Pancreas (tissue), 10 donors: ENCODE measurements at places on chromosomes 3 and 15. TPM values are rescaled to one million over a fixed set of nuclear protein-coding genes. Genes with fewer than 3 reads are reported as not detected.
A peak's percentile ranks its signal among the peaks of the same experiment; 100 is the strongest.

RTP4 gene
- 1.6 TPM for total RNA-seq

TMEM212 gene
- not detected for total RNA-seq

GRCh38 chr3:97658668-97659285, 105.8 kb upstream of the ARL6 start:
- H3K4me1 ChIP-seq, result no peaks in the 10 kb centered on the region
- no peak overlapping the region for H3K27ac ChIP-seq
- DNase-seq, result no peak
- H3K4me3 ChIP-seq, result no peak overlapping the region

DNA sequence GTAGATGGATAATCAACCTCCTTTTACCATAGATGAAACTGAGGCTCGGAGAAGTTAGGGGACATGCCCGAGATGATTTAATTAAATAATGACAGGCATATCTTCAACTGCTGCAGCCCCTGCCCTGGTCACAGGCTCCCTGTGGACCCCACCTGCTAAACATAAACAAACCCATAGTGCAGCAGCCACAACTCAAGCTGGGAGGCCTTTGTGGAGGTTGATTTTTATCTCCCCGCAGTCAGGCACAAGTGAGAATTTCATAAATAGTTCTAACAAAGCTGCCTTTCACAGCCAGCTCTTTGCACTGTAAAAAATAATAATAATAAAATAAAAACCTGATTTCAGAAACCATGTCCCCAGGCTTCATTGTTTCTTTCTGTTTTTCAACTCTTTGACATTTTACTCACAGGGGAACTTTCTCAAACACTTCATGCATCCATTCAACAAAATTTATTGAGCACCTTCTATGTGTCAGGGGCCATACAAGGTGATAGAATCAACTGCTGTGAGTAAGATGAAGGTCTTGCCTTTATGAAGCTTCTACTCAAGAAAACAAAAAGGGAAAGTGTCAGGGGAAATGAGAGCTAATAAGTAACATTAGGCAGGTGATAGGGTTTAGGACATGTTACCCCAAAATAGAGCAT, 393.6 kb upstream of the PROK2 start:
- H3K4me3 ChIP-seq, result no peak overlapping the region
- no peaks in the 10 kb centered on the region for H3K36me3 ChIP-seq
- DNase-seq, result no peak
- H3K27ac ChIP-seq, result no peak overlapping the region

DNA sequence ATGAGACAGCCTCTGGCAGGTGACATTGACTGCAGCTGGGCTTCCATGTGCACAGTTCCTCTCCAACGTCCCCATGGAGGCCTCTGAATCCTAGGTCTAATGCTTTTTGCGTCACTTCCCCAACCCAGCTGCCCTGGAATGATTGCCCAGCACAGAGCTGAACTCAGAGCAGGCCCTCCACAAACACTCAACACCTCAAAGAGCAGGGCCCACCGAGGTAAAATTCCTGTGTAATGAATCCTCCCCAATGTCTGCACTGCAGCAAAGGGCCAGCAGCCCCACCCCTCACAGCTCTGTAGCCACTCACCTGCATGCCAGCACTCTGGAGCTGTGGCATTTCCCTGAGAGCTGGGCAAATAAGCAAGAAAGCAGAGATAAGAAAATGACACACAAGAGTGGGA, 42.6 kb upstream of the DUSP7 start:
- H3K4me3 ChIP-seq, result no peak overlapping the region
- no peak for DNase-seq
- H3K27me3 ChIP-seq, result no peaks in the 10 kb centered on the region
- no peak overlapping the region for H3K27ac ChIP-seq
- H3K4me1 ChIP-seq, result no peaks in the 10 kb centered on the region

DNA sequence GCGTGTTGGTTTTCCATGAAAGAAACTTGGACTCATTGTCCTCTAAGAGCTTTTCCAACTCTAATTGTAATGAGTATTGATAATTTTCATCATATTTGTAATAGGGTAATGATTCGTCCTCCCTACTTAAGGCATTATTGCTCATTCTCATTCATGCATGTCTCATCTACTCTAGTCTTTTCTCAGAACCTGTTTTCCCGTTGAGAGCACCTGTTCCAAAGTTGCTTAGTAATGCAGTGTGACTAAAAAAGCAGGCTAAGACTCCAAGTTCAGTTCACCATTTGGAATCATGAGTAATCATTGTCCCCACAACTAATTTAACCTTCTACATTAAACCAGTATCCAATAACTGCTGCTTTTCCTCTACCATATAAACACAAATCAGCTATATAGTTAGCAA, 84.0 kb downstream of the FILIP1L start:
- H3K4me3 ChIP-seq, result no peak overlapping the region
- H3K4me1 ChIP-seq, result peaks cover 21% of the 10 kb centered on the region
- no peaks in the 10 kb centered on the region for H3K27me3 ChIP-seq

DNA sequence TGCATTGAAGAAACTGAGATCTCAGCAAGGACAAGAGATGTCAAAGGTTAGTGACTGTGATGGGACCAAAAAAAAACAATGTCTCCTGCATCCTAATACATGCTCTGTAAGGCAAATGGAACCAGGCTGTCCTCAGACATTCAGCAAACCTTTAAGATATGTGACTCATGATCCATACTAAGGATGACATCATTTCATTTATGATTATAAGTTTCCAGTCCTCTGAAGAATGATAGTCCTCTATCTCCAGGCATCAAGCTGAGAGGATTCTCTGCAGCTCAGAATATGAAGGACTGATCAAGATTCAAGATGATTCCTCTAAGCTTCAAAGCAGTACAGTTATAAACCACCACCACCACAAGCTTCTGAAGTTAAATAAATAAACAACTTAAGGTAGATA, 47.6 kb downstream of the SSR3 start:
- no peaks in the 10 kb centered on the region for H3K4me1 ChIP-seq
- DNase-seq, result no peak
- H3K27ac ChIP-seq, result no peak overlapping the region
- no peak overlapping the region for H3K4me3 ChIP-seq
- H3K27me3 ChIP-seq, result no peaks in the 10 kb centered on the region

DNA sequence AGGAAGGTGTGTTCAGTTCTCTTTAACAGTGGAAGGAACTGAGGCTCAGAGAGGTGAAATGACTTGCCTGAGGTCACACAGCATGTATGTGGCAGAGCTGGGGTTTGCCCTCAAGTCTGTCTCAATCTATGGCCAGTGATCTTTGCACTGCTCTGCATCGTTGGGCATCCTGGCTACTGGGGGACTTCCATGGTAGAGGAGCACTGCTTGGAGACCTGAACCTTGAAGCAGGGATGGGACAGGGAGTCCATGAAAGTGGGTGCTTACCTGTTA, 2.0 kb downstream of the CORO2B start:
- no peaks in the 10 kb centered on the region for H3K36me3 ChIP-seq
- H3K27me3 ChIP-seq, result no peaks in the 10 kb centered on the region
- no peak for DNase-seq
- H3K27ac ChIP-seq, result no peak overlapping the region
- no peak overlapping the region for H3K4me3 ChIP-seq

DNA sequence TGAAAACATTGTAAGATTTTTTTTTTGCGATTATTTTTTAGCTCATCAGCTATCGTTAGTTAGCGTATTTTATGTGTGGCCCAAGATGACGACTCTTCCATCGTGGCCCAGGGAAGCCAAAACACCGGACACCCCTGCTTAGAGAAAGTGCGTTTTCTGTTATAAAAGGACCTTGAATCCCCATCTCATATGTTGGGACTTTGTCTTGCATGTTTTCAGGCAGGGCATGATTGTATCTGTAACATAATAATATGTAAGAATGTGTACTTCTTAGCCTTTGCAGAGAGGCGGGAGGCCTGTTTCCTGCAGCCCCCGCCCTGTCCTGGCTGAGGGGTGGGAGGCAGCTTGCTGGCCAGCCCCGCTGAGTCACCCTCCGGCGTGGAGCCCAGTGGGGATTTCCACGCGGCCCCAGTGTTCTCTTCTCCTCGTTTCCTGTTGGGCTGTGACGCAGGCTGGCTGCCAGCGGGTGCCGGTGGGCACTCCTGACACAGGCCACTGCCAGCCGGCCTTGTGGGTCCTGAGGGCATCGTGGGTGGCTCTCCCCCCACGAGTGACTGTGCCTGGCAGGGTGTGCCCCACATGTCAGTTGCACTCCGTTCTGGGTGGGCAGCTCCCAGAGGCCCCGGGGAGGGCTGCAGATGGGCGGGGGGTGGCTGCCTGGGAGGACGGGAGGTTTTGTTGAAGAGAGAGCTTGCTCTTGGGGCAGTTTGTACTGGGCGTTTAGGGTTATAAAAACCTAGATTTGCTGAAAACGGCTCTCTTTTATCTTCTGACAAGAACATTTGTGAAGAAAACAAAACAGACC, 55.6 kb downstream of the SMAD3 start:
- no peak overlapping the region for H3K4me3 ChIP-seq
- no peaks in the 10 kb centered on the region for H3K27me3 ChIP-seq
- no peaks in the 10 kb centered on the region for H3K36me3 ChIP-seq
- DNase-seq, result peak; percentile 82
- peak overlapping the region; percentile 60 for H3K27ac ChIP-seq

DNA sequence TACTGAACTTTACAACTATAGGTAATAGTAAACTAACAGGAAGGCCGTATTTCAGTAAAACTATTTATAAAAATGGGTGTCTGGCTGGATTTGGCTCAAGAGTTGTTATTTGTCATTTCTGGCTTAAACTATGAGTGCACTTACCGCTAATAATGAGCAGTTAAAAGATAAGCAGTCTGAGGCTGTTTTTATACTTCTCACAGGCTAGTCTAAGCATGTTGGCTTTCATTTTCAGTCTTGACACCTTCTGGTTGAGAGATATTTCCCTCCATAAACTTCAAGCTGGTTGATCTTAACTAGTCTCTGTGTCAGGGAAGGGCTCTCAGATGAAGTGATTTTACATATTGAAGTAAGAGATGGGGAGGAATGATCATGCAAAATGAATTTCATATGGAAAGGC, 96.1 kb downstream of the RSRC1 start:
- no peaks in the 10 kb centered on the region for H3K4me1 ChIP-seq
- no peak overlapping the region for H3K27ac ChIP-seq
- H3K36me3 ChIP-seq, result no peaks in the 10 kb centered on the region
- no peak for DNase-seq
- no peak overlapping the region for H3K4me3 ChIP-seq
- no peaks in the 10 kb centered on the region for H3K27me3 ChIP-seq

DNA sequence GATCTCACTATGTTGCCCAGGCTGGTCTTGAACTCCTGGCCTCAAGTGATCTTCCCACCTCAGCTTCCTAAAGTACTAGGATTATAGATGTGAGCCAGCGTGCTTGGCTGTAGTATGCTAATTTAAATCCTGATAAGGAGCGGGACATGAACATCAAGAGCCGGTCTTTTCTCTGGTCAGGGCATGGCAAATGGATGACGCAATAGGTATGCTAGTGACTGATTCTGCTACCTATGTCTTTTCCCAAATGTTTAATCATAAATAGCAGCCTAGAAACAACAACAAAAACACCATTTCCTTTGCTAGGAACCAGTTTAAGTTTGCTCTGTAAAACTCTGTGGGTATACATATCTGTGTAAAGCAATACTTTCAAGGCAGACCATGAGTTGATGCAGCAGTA, 64.7 kb downstream of the STARD9 start:
- no peaks in the 10 kb centered on the region for H3K27me3 ChIP-seq
- no peak overlapping the region for H3K27ac ChIP-seq
- H3K4me3 ChIP-seq, result no peak overlapping the region
- no peaks in the 10 kb centered on the region for H3K36me3 ChIP-seq
- DNase-seq, result no peak
- no peaks in the 10 kb centered on the region for H3K4me1 ChIP-seq

GRCh38 chr3:119613201-119613600, 15.5 kb downstream of the PLA1A start:
- H3K4me3 ChIP-seq, result no peak overlapping the region
- no peaks in the 10 kb centered on the region for H3K4me1 ChIP-seq
- no peak overlapping the region for H3K27ac ChIP-seq
- no peak for DNase-seq
- H3K36me3 ChIP-seq, result no peaks in the 10 kb centered on the region
- no peaks in the 10 kb centered on the region for H3K27me3 ChIP-seq

GRCh38 chr3:182309120-182309519, 484.2 kb upstream of the ATP11B start:
- no peaks in the 10 kb centered on the region for H3K4me1 ChIP-seq
- H3K27me3 ChIP-seq, result no peaks in the 10 kb centered on the region
- H3K27ac ChIP-seq, result no peak overlapping the region
- no peak for DNase-seq
- no peaks in the 10 kb centered on the region for H3K36me3 ChIP-seq

DNA sequence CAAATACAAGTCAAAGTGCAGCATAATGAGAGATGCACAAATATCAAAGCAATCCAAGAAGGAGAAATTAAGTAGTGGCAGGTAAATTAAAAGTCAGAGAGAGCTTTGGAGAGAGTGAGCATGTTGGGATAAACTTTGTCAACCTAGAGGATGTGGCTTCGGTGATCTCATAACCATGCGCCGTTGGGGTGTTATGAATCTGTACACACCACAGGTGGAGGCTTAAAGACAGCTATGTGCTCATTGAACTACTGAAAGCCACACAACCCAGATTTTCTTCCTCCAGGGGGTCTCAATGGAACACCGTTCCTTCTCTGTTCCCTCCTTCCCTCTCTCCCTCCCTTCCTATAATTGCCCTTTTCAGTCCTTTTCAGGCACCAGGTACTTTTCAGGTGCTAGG, 52.0 kb downstream of the SUCNR1 start:
- no peak for DNase-seq
- H3K27me3 ChIP-seq, result no peaks in the 10 kb centered on the region
- no peak overlapping the region for H3K4me3 ChIP-seq
- no peaks in the 10 kb centered on the region for H3K4me1 ChIP-seq
- H3K36me3 ChIP-seq, result no peaks in the 10 kb centered on the region
- no peak overlapping the region for H3K27ac ChIP-seq

- no peak overlapping the region for H3K4me3 ChIP-seq
- no peaks in the 10 kb centered on the region for H3K27me3 ChIP-seq
- no peaks in the 10 kb centered on the region for H3K4me1 ChIP-seq
- DNase-seq, result no peak
Observed at GRCh38 chr3:94928921-94929320, 866.1 kb downstream of the NSUN3 start.

GRCh38 chr15:28191832-28192231, 92.7 kb upstream of the OCA2 start:
- H3K4me3 ChIP-seq, result no peak overlapping the region
- no peaks in the 10 kb centered on the region for H3K27me3 ChIP-seq
- DNase-seq, result no peak
- H3K27ac ChIP-seq, result no peak overlapping the region
- H3K4me1 ChIP-seq, result no peaks in the 10 kb centered on the region
- peaks cover 8% of the 10 kb centered on the region for H3K36me3 ChIP-seq
